ENCODE measurements at places on chromosomes 13 and 19.

GRCh38 chr13:42327725-42328124, 55.8 kb downstream of the AKAP11 start:
- DNase-seq: no peak

- no peak for DNase-seq
Observed at GRCh38 chr19:17526922-17527321, 15.5 kb downstream of the PGLS start.

DNA sequence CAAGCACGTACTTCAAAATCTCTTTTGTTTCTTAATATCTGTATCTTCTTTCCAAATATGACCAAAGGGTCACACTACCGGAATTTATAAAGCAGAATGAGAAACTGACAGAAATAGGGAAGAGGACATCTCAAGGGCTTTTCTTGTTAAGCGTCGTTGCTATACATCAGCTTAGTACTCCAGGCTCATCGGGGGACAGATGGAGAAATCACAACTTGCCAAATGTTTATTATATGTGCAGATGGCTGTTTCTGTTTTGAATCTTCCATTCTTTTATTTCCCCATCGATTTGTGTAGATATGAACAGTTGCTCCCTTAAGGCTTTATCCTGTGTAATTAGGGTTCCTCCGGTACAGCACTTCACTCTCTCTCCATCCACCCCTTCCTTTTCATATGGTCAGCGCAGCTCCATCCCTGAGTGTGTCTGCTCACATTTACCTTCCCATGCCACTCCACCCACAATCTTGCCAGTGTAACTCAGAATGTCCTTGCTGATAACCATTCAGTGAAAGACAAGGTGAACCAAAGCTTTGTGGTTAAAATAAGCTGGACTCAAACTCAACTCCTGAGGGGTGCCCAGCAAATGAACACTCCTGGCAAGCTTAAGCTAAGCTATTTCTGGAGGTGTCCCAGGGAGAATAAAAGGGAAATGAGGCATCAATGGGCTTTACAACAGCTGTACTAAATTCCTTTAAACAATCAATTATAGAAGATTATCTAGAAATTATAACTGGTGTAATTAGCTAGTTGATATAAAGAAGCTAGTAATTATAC, 51.3 kb downstream of the TBC1D4 start:
- no peak for DNase-seq

GRCh38 chr19:20243629-20244028, 76.6 kb downstream of the ZNF486 start:
- DNase-seq: no peak

DNA sequence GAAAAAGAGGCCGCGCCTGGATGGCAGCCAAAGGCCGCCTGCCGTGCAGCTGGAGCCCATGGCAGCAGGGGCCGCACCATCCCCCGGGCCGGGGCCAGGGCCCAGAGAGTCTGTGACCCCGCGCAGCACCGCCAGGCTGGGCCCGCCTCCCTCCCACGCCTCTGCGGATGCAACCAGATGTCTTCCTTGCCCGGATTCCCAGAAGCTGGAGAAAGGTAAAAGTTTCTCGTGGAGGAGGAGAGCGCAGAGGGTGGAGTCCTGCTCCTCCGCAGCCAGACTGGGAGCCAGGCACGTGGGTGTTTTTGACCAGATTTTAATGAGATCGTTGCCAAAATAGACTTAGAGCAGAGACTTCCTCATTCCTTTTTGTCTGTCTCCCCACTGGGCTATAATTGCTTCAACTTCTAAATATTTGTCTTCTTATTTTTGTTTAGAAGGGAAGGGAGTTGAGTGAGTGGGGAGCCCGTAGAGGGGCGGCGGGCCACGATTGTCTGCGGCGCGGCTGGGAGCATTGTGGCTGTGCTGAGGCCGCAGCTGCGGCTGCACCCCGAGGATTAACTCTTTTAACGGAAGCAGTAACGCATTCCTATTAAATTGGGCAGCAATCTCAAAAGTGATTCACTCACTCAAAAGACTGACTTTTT, 22.8 kb upstream of the NDUFS7 start:
- DNase-seq: peak; percentile 42

DNA sequence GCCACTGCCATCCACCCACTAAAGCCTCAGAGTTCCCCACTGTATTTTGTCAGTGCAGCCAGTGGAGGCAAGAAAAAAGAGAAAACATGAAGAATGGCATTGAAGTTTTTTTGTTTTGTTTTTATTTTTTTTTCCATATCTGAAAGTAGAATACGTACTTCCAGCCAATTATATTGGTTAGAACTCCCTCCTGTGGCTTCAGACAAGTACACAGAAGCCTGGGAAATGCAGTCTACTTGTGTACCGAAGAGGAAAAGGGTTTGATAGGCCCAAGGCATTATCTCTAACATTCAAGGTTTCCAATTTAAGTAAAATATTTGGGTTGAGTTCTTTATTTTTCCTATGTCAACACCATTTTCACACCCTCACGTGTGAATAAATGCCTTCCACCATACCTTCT, 696.2 kb upstream of the GPC6 start:
- DNase-seq: no peak

GRCh38 chr19:7417671-7418324, 69.1 kb downstream of the ARHGEF18 start:
- no peak for DNase-seq

DNA sequence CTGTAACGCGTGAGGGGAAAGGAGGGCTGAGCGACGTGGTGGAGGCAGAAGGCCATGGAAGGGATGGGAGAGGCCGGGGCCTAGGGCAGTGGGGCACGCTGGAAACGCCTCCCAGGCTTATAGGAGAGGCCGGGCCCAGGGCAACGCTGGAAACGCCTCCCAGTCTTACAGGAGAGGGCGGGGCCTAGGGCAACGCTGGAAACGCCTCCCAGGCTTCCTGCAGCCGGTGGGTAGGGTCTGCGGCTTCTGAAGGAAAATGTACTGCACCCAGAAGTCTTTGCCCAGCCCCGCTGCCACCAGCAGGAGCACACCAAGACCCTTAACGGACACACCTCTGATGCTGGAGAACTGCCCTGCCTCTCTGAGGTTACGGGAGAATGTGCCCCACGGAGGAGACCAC, 9.1 kb downstream of the CACTIN start:
- DNase-seq: no peak

DNA sequence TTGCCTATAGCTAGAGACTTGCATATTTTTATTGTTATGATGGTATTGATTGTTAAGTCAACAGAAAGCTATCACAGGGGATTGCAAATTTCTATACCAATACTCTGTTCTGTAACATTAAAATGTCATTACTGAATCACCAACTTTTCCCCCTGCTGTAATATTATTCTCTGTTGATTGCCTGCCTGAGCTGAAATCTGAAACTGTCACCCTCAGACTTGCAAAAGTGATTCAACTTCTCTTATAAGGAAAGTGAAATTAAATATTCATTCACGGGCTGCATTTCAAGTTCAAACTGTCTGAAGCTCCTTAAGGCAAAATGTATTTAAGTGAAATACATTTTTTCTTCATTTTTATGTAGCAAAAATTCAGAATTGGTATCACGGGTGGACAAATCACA, 723.2 kb downstream of the PCDH9 start:
- DNase-seq: no peak

DNA sequence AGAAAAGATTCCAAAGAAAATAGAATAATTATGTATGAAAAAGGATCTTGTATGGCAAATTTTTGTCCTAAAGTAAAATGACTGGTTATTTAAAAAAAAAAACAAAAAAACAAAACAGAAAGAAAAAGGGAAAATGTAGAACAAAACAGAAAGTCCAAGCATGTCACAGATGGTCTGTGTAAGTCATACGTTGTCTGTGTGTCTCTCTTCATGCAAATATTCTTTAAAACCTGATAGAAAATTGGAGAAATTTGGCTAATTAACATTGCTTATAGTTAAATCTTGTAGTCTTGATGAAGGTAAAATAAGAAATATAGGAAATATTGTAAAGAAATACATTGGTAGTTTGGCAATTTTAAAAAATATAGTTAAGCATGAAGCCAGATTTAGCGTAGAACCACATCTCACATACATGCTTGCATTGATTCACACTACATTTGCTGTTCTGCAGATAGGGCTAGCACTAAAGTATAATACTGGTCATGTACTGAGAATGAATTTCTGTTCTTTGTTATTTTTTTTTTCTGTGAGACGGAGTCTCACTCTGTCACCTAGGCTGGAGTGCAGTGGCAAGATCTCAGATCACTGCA, 58.4 kb downstream of the SPRYD7 start:
- no peak for DNase-seq

- DNase-seq: peak; percentile 53
Observed at GRCh38 chr19:13920940-13921747, 15.1 kb downstream of the CC2D1A start.

DNA sequence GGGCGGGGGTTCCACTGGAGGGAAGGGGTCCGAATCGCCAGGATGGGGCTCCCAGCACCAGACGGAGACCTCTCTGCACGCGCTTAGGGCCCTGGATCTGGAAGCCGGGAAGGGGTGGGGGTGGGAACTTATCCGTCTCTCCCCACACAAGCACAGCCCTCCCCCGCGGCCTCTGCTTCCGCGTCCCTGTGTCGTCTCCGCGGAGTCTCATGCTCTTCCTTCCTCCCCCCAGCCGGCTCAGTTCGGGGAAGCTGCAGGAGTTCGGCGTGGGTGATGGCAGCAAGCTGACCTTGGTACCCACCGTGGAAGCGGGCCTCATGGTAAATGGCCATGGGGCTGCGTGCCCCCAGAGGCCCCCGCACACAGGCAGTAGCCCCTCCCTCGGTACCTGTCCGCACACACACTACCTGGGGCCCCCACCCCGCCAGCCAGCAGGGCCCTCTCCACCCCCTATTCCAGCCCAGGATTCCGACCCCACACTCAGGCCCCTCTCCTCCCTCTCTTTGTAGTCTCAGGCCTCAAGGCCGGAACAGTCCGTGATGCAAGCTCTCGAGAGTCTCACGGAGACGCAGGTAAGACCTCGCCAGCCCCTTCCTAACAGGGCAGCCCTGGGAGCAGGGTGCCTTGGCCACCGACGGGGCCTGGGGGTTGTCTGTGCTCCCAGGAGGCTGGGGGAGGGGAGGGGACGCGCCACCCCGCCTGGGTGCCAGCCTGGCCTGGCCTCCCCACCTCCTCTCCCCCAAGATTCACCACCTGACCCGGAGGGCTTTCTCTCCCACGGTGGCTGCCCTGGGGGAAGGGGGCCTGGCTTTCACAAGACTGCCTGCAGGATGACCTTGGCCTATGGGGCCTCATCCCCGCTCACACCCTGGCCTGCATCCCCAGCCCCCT, 3.2 kb downstream of the MIDN start:
- peak; percentile 38 for DNase-seq

DNA sequence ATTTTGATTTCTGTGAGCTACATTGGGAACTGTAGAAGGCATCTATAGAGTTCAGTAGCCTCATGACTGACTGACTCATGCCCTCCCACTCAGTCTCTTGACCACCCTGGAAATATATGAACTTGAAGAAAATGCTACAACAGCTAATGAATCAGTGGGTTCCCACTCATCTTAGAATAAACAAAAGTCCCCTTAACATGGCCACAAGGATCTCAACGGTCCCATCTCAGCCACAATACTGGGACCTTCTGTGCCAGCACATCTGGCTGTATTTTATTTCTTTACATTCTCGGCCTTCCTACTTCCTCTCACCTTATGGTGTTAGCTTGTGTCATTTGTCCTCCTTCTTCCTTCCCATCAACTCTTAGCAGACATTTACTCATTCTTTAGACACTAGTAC, 619.8 kb downstream of the DCT start:
- DNase-seq: no peak

DNA sequence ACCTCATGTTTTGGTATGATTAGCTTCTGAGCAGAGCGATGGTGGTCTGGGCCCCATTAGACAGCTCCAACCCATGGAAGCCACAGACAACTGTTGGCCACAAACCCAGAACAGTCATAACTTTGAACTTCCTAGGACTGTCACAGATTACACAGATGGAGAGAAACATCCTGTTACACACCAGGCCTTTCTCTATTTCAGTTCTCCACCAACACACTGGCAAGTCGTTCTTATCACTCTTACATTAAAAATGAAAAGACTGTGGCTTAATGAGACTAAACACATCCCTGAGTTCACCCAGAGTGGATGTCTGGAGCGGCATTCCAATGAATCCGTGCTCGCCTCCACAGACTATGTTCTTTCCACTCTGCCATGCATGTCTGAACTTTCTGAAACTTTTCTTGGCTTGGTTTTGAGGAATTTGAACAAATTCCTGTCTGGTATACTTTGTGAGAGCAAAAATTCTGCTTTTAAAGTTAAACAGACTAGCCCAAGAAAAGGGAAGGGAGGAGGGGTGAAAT, 109.1 kb downstream of the NALCN start:
- DNase-seq: no peak

DNA sequence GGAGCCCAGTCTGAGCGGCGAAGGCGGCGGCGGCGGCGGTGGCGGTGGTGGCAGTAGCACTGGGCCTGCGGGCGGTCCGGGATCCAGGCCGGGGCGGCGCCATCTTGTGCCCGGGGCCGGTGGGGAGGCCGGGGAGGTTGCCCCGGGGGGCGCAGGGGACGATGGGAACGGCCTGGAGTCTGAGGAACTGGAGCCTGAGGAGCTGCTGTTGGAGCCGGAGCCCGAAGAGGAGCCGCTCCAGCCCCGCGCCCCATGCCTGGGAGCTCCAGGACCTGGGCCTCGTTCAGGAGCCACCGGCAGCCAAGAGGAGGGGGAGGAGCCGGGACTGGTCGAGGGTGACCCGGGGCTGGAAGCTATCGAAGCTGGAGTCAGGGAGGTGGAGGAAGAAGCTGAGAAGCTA, 11.6 kb downstream of the ZNF28 start:
- DNase-seq: no peak

DNA sequence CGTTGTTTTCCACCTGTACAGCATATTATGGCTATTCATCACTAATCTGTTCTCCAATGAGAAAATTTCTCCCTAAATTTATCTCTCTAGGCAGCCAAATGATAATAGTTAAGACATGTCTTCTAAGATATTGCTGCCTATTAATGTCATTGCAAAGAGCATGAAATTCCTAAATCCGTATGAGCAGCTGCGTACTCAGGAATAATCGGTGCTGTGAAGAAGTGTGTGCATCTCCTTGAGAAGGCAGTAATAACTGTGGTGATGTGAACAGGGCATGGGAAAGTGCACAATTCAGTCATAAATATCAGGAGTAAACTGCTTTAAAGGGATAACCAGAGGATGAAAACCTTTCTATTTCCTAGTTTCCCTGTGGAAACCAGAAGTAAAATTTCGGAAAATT, 112.2 kb downstream of the SLITRK5 start:
- DNase-seq: no peak

DNA sequence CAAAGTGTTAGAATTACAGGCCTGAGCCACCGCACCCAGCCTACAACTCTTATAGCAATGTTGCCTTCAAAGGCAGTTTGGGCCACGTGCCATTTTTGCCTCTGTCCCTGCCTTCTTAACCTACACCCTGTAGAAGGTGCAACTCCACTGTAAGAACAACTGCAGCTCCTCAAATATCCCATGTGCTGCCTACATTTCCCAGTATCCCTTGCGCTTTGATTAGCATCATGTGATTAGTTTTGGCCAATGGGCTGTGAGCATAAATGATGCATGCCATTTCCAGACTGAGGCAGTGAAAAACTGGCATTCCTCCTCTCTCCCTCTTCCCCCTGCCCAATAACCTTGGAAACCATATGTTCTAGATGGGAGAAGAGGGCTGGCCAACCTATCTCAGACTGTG, 75.2 kb upstream of the MRI1 start:
- peak; percentile 49 for DNase-seq

GRCh38 chr13:43354153-43354945, 331.0 kb downstream of the DNAJC15 start:
- no peak for DNase-seq

GRCh38 chr19:35000338-35000646, 169 bp downstream of the GRAMD1A start:
- DNase-seq: no peak

- peak; percentile 59 for DNase-seq
Observed at GRCh38 chr19:3146677-3147100, 10.9 kb downstream of the GNA15 start.

- DNase-seq: no peak
Observed at GRCh38 chr13:33494596-33495204, 209.1 kb upstream of the STARD13 start.

All from HEK293T (cell line).